Stimulated activated CD4-positive, alpha-beta T cell treated with anti-CD3 and anti-CD28 coated beads, TNF-alpha, amount 100 ng/mL, for 24 hours (primary cell): ENCODE measurements at places on chromosomes 11 and 22.

GRCh38 chr22:35634015-35634414 is 14.2 kb upstream of the APOL6 start:
- no peak for DNase-seq

DNA sequence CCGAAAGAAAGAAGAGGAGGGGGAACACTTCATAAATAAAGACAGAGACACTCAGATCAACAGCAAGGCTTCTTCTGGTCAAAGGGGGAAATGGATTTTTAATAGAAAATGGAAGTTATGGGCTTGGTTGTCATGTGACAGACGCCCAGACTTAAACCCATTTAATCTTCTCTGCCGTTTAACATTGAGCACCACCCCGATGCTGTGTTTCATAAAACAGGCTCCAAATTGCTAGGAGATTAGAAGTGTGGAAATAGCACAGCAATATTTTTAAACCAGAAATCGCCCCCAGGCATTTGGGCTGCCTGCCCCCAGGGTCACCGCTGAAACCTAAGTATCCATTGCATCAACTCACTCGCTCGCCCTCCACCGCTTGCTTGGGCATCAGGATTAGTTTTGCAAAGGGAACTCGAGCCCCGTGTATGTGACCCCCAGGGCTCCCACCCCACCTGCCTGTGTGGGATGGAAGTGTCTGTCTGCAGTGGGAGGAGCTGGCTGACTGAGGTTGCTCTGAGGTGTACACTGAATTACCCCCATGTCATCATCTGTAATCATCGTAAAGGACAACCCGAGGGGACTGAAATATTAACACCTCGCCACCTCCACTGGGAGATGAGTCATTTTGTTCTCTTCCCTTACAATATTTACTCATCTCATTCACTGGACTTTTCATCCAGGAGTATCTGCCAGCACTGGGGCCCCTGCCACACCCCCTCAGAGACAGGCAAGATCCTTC is 10.7 kb downstream of the DSCAML1 start:
- no peak for DNase-seq

GRCh38 chr11:78607696-78608095 is 33.0 kb upstream of the NARS2 start:
- DNase-seq: no peak

GRCh38 chr22:32544953-32545558 is 70.4 kb downstream of the FBXO7 start:
- no peak for DNase-seq

GRCh38 chr11:122720107-122720881 is 64.8 kb downstream of the UBASH3B start:
- no peak for DNase-seq

- DNase-seq: no peak
Measured at GRCh38 chr22:45612451-45612901, 59.2 kb upstream of the ATXN10 start.

- DNase-seq: no peak
Measured at GRCh38 chr11:71940561-71941219, 11.8 kb downstream of the RNF121 start.

DNA sequence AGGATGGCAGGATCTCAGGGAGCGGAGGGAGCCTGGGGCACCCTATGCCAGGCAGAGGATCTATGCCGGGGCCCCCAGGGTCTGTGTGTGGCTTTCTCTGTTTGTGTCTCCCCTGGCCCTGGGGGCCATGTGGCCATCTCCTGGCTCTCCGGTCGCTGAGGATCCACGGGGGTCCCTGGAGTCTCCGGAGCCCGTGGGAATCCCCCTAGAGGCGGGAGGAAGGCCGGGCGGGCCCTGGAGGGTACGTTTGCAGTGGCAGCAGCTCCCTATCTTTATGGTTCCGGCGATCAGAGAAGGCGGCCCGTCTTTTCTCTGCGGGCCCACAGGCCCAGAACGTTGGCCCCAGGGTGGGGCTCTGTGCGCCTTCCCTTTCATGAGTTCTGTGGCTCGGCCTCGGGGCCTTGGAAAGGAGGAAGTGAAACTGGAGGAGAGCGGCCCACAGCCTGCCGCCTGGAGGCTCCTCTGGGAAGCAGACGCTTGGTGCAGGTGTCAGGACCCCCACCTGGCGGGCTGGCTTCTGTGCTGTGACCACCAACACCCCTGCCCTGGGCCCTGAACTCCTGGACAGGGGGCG is 82.1 kb downstream of the KCNQ1 start:
- DNase-seq: no peak

- no peak for DNase-seq
Measured at GRCh38 chr11:121780971-121781370, 328.2 kb upstream of the SORL1-AS1 start.

- no peak for DNase-seq
Measured at GRCh38 chr22:42389143-42389542, 43.1 kb downstream of the NFAM1 start.
